Stimulated activated memory B cell treated with anti-CD40 and anti-IgM and Interleukin-4, amounts not matched to agents 10 μg/mL and 1 μg/mL and 100 μg/mL, for 72 hours (primary cell): ENCODE measurements at places on chromosomes 5 and 9.

- ATAC-seq: no peak
- H3K4me3 ChIP-seq: no peak overlapping the region
- no peaks in the 10 kb centered on the region for H3K36me3 ChIP-seq
- H3K27ac ChIP-seq: no peak overlapping the region
Measured at GRCh38 chr9:124699575-124699974, 71.5 kb downstream of the NR6A1 start.

DNA sequence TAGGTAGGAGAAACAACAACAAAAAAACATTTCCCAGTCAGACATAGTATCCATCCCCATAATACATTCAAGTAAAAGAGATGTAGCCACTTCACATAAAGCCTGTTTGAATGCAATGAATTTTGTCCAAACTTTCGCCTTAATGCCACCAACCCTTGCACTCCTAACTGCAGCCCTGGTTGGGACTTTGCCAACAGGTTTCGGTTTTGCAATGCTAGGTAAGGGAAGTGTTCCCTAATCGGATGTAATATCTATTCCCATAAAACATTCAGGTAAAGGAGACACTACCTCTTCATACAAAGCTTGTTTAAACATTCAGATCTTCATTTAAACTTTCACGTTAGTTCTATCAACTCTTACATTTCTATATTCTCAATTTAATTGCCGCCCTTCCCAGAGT, 336.1 kb downstream of the DRD1 start:
- no peaks in the 10 kb centered on the region for H3K27me3 ChIP-seq
- ATAC-seq: no peak
- H3K27ac ChIP-seq: no peak overlapping the region
- no peaks in the 10 kb centered on the region for H3K36me3 ChIP-seq
- H3K4me3 ChIP-seq: no peak overlapping the region
- no peaks in the 10 kb centered on the region for H3K4me1 ChIP-seq

DNA sequence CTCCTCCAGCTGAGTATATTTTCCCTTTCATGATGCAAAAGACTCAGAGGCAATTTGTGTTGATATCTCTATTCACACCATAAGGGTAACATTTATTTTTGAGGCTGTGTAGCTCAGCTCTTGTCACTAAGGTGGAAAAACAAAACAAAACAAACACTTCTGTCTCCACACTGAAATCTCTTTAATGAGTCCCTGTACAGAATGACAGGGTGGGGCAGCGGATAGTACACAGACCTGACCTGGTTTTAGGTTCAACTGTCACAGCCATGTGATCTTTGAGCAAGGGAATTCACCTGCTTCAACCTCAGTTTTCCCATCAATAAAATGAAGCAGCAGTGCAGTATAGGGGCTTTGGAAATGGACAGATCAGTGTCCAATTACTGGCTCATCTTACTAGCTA, 29.3 kb downstream of the TLR4 start:
- no peak overlapping the region for H3K4me3 ChIP-seq
- H3K36me3 ChIP-seq: no peaks in the 10 kb centered on the region
- peaks cover 9% of the 10 kb centered on the region for H3K27me3 ChIP-seq
- no peak for ATAC-seq
- H3K4me1 ChIP-seq: no peaks in the 10 kb centered on the region

- no peak for ATAC-seq
- peaks cover 66% of the 10 kb centered on the region for H3K36me3 ChIP-seq
- no peaks in the 10 kb centered on the region for H3K4me1 ChIP-seq
- no peak overlapping the region for H3K27ac ChIP-seq
- no peak overlapping the region for H3K4me3 ChIP-seq
Measured at GRCh38 chr5:175501759-175502158, 23.4 kb downstream of the SFXN1 start.

GRCh38 chr9:109418827-109419226, 79.3 kb downstream of the PTPN3 start:
- no peaks in the 10 kb centered on the region for H3K27me3 ChIP-seq
- peak overlapping the region; percentile 50 for H3K27ac ChIP-seq
- peak; percentile 49 for ATAC-seq
- H3K4me3 ChIP-seq: no peak overlapping the region
- H3K4me1 ChIP-seq: peaks cover 63% of the 10 kb centered on the region

DNA sequence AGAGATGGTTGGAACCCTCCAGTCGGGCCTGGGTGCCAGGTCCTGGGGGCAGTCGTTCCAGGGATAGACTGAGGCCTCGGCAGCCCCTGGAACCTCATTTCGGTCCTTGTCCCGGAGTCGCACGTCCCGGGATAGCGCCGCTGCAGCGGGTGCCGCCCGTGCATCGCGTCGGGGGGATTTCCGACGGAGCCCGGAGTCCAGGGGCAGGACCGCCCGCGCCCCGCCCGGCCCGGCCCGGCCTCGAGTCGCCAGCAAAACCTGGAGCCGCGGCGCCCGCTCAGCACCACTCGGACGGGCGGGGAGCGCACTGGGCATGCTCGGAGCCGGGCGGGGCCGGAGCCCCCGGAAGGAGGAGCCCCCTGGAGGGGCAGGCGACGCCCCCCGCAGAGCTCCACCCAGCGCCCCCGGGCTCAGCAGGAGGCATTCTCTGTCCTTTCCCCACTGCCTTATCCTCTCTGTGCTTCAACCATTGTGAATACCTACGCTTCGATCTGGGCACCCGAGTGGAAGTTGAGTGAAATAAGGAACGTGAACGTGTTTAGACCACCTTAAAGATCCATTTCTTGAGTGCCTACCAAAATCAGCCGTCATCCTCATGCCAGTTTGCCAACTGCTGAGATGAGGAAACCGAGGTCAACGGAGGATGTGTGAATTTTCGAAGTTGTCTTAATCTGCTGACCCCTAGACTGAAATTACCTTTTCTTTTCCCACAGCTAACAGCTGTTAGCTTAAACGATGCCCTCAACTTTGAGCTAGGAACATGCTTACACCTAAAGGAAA, 1.7 kb upstream of the PTPN3 start:
- ATAC-seq: no peak
- H3K4me3 ChIP-seq: no peak overlapping the region
- peaks cover 70% of the 10 kb centered on the region for H3K27me3 ChIP-seq

DNA sequence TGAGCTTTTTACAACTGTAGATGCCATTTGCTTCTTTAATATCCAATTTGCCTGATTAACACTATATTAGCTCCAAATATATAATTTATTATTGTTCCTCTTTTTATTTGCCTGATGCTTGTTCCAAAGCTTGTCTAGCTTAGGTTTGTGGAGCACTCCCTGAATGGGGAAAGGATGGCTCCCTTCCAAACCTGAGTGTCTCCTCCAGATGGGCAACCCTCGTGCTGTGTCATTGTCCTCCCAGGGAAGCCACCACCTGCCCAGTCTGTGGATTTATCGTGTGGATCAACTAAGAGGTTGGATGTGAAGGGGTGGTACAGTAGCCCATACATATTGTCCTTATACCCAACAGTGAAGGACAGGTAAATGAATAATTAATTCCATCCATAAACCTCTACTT, 404.9 kb downstream of the CDK5RAP2 start:
- H3K27ac ChIP-seq: no peak overlapping the region
- H3K4me3 ChIP-seq: no peak overlapping the region
- H3K36me3 ChIP-seq: no peaks in the 10 kb centered on the region
- H3K4me1 ChIP-seq: no peaks in the 10 kb centered on the region

GRCh38 chr5:7376871-7377270, 19.1 kb upstream of the ADCY2 start:
- no peaks in the 10 kb centered on the region for H3K36me3 ChIP-seq
- H3K27me3 ChIP-seq: no peaks in the 10 kb centered on the region
- H3K4me1 ChIP-seq: no peaks in the 10 kb centered on the region

- H3K4me3 ChIP-seq: no peak overlapping the region
- ATAC-seq: no peak
- H3K27ac ChIP-seq: no peak overlapping the region
- H3K27me3 ChIP-seq: peaks cover 60% of the 10 kb centered on the region
- H3K36me3 ChIP-seq: no peaks in the 10 kb centered on the region
- H3K4me1 ChIP-seq: no peaks in the 10 kb centered on the region
Measured at GRCh38 chr5:135505973-135506372, 29.8 kb downstream of the NEUROG1 start.

DNA sequence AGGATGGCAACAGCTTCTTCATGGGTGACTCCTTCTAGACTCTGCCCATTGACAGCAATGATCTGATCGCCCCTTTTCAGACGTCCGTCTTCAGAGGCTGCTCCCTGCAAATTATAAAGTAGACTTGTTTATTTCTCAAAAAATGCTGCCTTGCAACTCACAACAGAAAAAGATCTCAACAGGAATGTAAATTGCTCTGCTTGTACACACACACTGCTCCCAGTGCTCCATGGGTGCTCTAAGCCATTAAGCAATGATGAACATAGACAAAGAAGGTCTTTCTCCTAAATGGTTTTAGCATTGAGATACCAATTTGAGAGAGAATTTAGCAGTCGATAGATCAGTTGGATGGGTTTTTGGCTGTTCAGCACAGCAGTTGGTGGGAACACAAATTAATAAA, 172.5 kb downstream of the MPDZ start:
- H3K27me3 ChIP-seq: no peaks in the 10 kb centered on the region
- H3K36me3 ChIP-seq: no peaks in the 10 kb centered on the region
- no peaks in the 10 kb centered on the region for H3K4me1 ChIP-seq

DNA sequence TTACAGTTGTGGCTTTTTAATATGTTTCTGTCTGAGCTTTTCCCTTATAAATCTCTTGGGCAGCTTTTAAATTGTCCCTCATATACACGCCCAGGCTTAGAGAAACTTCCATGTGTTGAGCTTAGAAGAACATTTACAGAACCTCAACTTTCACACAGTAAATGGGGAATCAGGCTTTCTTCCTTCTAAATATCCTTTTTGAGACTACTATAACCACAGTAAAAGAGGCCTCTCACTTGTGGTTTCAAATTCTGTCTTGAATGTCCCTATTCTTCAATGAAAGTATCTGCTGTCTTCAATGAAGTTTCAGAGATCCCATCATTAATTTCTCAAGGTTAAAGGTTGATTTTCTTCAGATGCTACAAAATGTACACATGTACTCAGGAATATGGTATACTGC, 588.6 kb upstream of the DMAC1 start:
- no peaks in the 10 kb centered on the region for H3K4me1 ChIP-seq
- no peak overlapping the region for H3K4me3 ChIP-seq
- no peaks in the 10 kb centered on the region for H3K27me3 ChIP-seq
- ATAC-seq: no peak

- H3K36me3 ChIP-seq: peaks cover 73% of the 10 kb centered on the region
- no peak overlapping the region for H3K4me3 ChIP-seq
- H3K4me1 ChIP-seq: no peaks in the 10 kb centered on the region
- H3K27ac ChIP-seq: no peak overlapping the region
Measured at GRCh38 chr5:96795626-96796025, 12.1 kb downstream of the ERAP1 start.

GRCh38 chr9:70639853-70640814, 225.7 kb upstream of the KLF9 start:
- H3K36me3 ChIP-seq: no peaks in the 10 kb centered on the region
- no peaks in the 10 kb centered on the region for H3K4me1 ChIP-seq
- H3K4me3 ChIP-seq: no peak overlapping the region
- H3K27ac ChIP-seq: no peak overlapping the region

- ATAC-seq: no peak
- H3K27me3 ChIP-seq: peaks cover 45% of the 10 kb centered on the region
- H3K4me3 ChIP-seq: no peak overlapping the region
- H3K4me1 ChIP-seq: no peaks in the 10 kb centered on the region
- no peak overlapping the region for H3K27ac ChIP-seq
Measured at GRCh38 chr5:141825791-141826560, 52.2 kb downstream of the PCDH1 start.

DNA sequence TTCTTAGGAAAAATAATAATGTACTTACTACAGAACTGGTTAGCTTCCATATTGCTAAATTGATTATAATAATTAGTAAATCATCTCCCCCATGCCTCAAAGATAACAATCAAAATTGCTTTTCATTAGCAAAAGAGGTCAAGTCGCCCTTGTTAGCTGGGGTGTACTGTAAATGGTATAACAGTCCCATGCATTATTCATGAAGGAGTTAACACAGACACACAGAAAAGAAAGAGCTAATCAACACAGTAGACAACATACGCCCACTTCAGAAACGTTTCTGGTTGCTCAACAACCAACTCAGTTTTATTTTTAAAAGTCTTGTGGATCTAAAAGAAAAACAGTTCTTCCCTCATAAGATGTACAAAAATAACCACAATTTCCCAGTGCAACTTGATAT, 100.2 kb downstream of the MPDZ start:
- H3K27me3 ChIP-seq: no peaks in the 10 kb centered on the region
- no peak overlapping the region for H3K27ac ChIP-seq
- no peaks in the 10 kb centered on the region for H3K36me3 ChIP-seq
- no peak overlapping the region for H3K4me3 ChIP-seq
- ATAC-seq: no peak

GRCh38 chr9:109863961-109864360, 84.0 kb downstream of the PALM2AKAP2 start:
- no peak for ATAC-seq
- H3K4me1 ChIP-seq: no peaks in the 10 kb centered on the region
- no peaks in the 10 kb centered on the region for H3K36me3 ChIP-seq
- no peaks in the 10 kb centered on the region for H3K27me3 ChIP-seq
- no peak overlapping the region for H3K27ac ChIP-seq

DNA sequence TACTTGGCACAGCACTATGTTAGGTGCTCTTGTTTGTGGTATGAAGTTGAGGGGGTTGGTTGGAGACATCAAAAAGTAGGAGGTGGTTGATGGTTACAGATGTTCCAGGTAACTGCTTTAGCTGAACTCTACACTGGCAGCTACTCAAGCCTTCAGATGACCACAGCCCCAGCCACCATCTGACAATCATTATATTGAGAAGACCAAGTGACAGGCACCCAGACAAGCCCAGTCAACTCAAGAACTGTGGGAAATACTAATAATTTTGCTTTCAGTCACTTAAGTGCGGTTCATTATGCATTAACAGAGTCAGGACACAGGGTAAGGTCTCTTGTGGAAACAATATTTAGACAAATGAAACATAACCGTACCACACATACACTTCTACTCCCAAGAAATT, 38.9 kb upstream of the SLIT3 start:
- no peak for ATAC-seq
- no peak overlapping the region for H3K27ac ChIP-seq
- H3K4me3 ChIP-seq: no peak overlapping the region
- H3K4me1 ChIP-seq: no peaks in the 10 kb centered on the region
- H3K36me3 ChIP-seq: no peaks in the 10 kb centered on the region

- ATAC-seq: no peak
- no peaks in the 10 kb centered on the region for H3K36me3 ChIP-seq
- peaks cover 24% of the 10 kb centered on the region for H3K27me3 ChIP-seq
- no peak overlapping the region for H3K27ac ChIP-seq
- H3K4me1 ChIP-seq: peaks cover 6% of the 10 kb centered on the region
Measured at GRCh38 chr9:121720311-121721057, 69.0 kb downstream of the DAB2IP start.
